ENCODE measurements at places on chromosomes 11 and 22. TPM values are rescaled to one million over a fixed set of nuclear protein-coding genes. Genes with fewer than 3 reads are reported as not detected.

DNA sequence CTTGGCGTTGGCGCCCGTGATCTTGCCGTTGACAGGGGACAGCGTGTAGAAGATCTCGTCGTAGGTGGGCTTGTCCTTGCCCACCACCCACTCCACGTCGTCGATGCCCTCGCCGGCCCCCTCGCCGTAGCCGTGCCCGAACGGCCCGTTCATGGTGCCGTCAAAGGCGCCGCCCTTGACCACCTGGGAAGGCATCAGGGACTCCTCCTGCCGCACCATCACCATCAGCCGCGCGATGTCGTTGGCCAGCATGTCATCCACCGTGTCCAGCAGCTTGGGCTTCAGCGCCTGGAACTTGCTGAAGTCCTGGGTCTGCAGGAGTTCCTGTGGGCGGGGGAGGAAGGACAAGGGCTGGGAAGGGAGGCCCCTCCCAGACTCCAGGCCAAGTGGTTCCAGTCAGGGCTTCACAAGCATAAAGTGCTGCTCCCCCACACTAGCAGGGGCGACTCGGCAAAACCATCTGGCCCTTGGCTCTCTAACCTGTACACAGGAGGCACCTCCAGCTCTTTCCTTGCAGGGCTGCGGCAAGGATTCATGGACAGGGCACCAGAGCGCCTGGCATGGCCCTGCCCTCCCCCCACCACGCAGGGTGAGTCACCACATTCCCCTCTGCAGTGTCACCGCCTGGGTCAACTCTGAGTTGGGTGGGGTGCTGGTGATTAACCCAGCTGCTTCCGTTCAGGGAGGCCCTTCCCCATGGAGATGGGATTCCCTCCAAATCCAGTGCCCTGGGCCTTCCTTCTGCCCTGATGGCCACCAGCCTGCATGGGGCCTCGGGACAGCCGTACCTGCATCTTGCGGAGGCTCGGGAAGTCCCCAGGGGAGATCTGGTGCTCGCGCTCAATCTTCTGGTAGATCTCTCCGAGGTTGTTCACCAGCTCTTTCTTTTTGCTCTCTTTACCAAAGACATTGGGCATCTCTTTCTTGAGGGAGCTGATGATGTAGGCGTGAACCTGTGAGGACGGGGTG is 10.4 kb upstream of the CDC42BPG start:
- peak overlapping the region; percentile 87 for H3K27ac ChIP-seq
- H3K4me3 ChIP-seq, result peak overlapping the region; percentile 41
- peaks cover 13% of the 10 kb centered on the region for H3K36me3 ChIP-seq
- peak; percentile 95 for DNase-seq
- no peaks in the 10 kb centered on the region for H3K27me3 ChIP-seq
- H3K4me1 ChIP-seq, result peaks cover 44% of the 10 kb centered on the region

- no peak overlapping the region for H3K4me3 ChIP-seq
- peaks cover 12% of the 10 kb centered on the region for H3K36me3 ChIP-seq
- no peaks in the 10 kb centered on the region for H3K27me3 ChIP-seq
- peak overlapping the region; percentile 97 for H3K27ac ChIP-seq
Observed at GRCh38 chr11:86916330-86916729, 38.9 kb downstream of the FZD4 start.

GRCh38 chr11:124894606-124895430 is 2.8 kb downstream of the ROBO4 start:
- no peaks in the 10 kb centered on the region for H3K27me3 ChIP-seq
- no peak overlapping the region for H3K4me3 ChIP-seq
- H3K4me1 ChIP-seq, result peaks cover 25% of the 10 kb centered on the region
- H3K36me3 ChIP-seq, result no peaks in the 10 kb centered on the region
- no peak overlapping the region for H3K27ac ChIP-seq

- DNase-seq, result no peak
- H3K4me1 ChIP-seq, result no peaks in the 10 kb centered on the region
- no peak overlapping the region for H3K4me3 ChIP-seq
- no peak overlapping the region for H3K27ac ChIP-seq
- no peaks in the 10 kb centered on the region for H3K36me3 ChIP-seq
- H3K27me3 ChIP-seq, result peaks cover 9% of the 10 kb centered on the region
Observed at GRCh38 chr11:57940044-57940756, 83.5 kb upstream of the OR9Q1 start.

DNA sequence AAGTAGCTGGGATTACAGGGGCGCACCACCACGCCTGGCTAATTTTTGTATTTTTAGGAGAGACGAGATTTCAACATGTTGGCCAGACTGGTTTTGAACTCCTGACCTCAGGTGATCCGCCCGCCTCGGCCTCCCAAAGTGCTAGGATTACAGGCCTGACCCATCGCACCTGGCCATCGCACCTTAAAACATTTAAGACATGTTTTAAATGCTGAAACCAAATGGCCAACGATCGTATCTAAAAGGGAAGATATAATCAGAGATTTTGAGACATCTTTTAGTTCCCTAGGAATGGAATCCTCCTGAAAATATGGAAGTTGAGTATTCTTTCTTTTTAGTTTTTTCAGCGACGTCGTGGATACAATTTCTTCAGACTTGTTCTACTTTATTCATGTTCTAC is 21.8 kb upstream of the APOBEC3A start:
- H3K4me3 ChIP-seq, result no peak overlapping the region
- H3K27ac ChIP-seq, result no peak overlapping the region
- H3K27me3 ChIP-seq, result peaks cover 48% of the 10 kb centered on the region
- no peaks in the 10 kb centered on the region for H3K4me1 ChIP-seq
- H3K36me3 ChIP-seq, result no peaks in the 10 kb centered on the region
- no peak for DNase-seq

- H3K27me3 ChIP-seq, result no peaks in the 10 kb centered on the region
- H3K4me1 ChIP-seq, result peaks cover 3% of the 10 kb centered on the region
- no peaks in the 10 kb centered on the region for H3K36me3 ChIP-seq
- no peak overlapping the region for H3K4me3 ChIP-seq
- DNase-seq, result no peak
Observed at GRCh38 chr22:39266398-39267030, 21.7 kb upstream of the PDGFB start.

DNA sequence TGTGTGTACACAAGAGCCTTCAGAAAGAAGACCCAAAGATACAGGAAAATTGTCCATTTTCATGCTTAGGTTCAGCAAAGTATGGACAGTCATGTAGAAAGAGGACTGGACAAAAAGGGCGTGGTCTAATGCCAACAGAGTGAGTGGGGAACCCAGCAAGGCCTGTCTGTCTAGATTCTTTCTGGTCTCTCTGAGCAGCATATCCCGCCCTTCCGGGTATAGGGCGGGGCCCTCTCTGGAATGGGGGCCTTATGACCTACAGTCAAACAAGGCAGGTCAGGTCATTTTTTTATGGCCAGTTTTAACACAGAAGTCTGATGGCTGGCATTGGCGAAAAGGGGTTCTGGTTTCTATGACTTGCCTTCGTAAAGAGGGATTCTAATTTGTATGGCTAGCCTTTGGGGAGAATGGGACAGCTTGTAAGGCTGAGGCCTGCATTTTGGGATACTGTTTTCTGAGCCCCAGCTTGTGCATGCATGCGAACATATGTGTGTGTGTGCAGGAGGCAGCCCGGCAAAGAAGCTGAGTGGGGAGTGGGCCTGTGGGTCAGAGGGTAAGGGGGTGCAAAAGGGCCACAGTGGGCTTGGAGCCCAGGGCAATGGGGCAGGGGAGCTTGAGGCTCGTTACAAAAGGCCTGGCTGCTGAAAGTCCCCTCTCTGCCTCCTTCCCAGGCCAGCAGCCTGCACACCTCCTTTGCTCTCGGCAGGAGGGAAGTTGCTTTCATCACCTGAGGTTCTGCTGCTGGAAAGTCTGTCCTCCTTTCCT is 130.5 kb upstream of the B3GAT1 start:
- H3K27ac ChIP-seq, result no peak overlapping the region
- DNase-seq, result no peak
- no peak overlapping the region for H3K4me3 ChIP-seq
- H3K36me3 ChIP-seq, result peaks cover 1% of the 10 kb centered on the region

The RBMXL2 gene
- not detected for total RNA-seq

All from chondrocyte (in vitro differentiated cells).